ENCODE measurements at places on chromosomes 1 and 21.

GRCh38 chr21:45979651-45980050 is 1.9 kb upstream of the COL6A1 start:
- no peak for DNase-seq

- DNase-seq: no peak
Observed at GRCh38 chr1:1165485-1165884, 8.2 kb upstream of the TTLL10 start.

DNA sequence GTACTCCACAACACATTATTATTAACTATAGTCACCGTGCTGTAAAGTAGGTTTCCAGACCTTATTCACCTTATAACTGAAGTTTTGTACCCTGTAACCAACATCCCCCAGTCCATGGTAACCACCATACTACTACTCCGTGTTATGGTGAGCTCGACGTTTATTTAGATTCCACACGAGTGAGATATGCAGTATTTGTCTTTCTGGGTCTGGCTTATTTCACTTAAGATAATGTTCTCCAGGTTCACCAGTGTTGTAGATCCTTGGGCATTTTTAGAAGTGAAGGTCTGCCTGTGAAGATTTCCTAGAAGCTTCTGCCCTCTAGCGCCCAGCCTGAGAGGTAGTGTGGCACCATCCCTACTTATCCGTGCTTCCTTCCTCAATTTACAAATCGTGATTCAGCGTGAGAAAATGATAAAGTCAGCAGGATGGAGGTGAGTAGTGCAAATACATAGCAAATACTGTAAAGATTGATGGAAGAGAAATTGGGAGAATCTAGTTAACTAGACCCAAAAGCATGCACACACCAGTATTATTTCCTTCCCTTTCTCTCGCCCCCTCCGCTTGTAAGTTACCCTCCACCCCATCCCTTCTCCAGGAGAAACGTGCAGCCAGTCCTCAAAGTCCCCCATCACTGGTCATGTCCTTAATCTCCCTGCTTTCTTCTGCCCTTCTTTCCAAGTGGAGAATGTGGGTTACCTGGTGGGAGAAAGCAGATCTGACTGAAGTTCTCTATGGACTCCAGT is 36.0 kb upstream of the DISC1 start:
- peak; percentile 87 for DNase-seq

GRCh38 chr1:115255154-115255553 is 82.9 kb downstream of the NGF start:
- DNase-seq: peak; percentile 80

GRCh38 chr1:5951846-5952410 is 40.3 kb downstream of the NPHP4 start:
- DNase-seq: no peak

DNA sequence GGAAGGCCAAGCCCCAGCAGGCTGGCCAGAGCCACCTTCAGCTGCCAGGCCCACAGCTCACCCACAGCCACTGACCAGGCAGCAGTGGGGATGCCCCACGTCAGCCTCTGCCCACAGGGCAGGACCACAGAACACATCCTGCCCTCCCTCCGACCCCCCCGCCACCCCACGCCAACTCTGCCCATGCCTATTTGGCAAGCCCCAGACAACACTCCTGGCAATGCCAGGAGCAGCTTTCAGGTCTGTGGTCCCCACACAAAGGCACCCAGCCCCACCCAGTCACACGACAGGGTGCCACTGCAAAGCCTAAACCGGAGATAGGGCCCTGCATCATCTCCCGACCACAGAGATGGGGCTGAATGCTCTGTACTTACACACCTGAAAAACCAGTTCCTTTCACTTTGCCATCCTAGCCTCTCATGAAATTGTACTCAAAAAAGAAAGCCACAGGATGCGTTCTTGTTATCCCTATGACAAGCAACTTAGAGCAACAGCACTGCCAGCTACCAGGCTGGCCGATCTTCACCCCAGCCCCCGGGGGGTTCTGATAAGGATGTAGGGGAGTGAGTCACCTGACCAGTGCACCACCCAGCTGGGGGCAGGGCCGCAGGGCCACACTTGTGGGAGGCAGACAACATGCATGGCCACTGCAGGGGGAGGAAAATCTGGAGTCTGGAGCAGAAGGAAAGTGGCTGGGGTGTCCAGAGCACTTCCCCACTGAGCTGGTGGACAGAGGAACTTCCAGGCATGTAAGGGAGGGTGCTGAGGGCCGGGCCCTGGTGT is 36.2 kb downstream of the UBE2G2 start:
- DNase-seq: peak; percentile 34

- no peak for DNase-seq
Observed at GRCh38 chr1:6905331-6905730, 120.1 kb downstream of the CAMTA1 start.

- DNase-seq: no peak
Observed at GRCh38 chr1:12228979-12229378, 851 bp upstream of the VPS13D start.

DNA sequence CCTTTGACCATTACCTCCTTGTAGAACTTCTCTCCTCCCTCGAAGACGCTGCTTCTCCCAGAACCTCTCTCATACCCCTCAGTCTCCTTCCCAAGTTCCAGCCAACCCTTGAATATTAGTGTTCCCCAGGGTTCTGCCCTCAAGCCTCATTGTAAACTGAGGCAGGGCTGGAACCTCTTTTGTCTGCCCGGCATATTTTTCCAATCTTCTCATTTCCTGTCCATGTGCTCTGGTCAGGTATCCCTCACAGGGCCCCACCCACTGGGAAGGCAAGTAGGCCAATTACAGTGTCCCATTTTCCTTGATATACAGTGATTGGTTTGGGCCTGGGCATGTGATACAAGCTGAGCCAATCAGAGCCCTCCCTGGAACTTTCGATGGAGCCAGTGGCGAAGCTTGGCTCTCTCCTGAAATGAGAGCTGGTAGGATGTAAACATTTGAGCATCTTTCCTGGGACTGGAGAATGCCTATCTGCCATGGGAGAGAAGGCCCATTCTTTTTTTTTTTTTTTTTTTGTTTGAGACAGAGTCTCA is 57.1 kb upstream of the ID3 start:
- DNase-seq: no peak

DNA sequence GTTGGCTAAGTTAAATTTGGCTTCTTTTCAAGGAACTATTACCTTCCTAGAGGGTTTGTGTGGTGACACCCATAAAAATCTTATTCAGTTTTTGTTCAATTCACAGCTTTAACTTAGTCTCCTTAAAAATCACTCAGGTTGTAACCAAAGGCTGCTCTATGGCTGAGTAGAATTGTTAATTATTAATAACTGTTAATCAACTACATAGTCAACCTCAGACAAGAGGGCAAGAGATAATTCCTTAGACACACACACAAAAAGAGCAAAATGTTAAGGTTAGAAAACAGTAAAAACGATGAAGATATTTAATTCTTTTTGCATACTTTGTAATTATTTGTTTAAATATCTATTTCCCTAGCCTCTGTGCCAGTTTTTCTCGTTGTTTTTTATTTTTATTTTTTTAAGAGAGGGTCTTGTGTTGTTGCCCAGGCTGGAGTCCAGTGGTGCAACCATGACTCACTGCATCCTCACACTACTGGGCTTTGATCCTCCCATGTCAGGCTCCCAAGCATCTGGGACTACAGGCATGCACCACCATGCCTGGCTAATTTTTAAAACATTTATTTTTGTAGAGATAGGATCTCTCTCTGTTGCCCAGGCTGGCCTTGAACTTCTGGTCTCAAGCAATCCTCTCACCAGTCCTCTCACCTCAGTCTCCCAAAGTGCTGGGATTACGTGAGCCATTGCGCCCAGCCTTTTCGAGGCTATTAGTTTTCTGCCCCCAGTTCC is 215.2 kb downstream of the DISC1 start:
- peak; percentile 61 for DNase-seq

DNA sequence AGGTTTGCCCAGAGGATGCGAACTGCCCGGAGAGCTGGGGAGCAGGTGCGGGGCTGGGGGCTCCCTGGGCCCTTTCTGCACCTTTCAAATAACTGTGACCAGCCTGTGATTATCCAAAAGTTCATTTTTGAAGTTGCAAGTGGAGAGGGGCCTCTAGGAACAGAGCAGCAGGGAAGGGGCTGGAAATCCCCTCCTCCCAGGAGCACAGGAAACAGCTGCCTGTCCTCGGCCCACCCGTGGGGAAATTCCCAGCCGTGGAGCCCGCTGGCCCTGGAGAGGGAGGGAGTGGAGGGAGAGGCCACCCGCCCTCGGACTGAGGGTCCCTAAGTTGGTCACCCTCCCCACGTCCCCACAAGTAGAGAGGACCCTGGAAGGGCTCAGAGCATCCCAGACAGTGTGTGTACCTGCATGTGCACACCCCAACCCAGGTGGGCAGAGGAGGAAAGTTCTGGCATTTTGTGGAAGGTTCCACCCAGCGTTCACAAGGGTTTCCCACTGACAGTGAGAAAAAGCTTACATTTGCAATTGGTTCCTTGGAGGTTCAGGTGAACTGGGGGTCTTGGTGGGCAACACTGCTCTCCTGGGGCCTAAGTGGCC is 1.2 kb upstream of the TNFRSF4 start:
- DNase-seq: peak; percentile 22

DNA sequence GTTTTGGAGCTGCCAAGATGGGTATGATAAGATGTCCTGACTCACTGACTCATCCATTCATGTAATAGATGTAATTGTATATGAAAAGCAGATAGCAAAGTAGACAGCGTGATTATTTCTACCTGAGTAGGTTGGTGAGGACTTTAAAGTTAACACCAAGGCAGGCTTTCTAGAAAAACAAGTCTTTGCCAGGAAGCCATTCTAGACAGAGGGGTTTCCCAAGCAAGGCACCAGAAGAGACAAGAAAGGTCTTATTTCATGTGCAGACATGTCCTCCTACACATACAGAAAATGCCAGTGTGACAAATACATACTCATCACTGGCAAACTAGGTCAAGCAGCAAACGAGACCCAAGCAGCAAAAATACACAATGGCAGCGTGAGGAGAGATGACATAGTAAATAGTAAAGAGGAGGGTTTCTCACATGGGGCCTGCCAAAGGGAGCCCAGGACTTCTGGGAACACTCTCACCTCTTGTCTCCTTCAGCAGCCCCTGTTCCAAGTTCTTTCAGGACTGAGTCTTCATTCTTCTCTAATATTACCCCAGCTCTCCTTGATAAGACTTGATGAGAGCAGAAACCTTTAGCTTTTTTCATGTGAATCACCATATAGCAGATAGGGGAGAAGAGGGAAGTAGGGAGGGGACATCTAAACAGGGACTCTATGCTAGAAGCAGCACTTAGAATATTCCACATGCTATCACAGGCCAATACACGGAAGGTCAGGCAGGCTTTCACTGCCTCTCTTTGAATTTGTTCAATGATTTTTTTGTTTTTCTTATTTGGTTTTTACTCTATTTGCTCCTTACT is 114.6 kb upstream of the ATP1B1 start:
- no peak for DNase-seq

DNA sequence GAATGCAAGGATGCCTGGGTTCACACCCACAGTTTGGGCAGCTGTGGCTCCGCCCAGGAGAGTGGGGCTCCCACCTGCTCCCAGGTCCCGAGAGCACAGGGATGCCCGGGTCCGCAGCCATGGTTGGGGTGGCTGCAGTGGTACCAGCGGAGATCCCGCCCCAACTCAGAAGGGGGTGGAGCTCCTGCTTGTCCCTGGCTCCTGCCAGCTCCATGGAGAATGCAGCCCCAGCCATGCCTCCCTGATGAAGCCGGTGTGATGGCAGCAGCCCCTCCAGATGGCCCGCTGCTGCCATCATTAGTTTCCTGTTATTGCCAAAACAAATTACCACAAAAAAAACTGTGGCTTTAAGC is 113.1 kb upstream of the RUNX3 start:
- no peak for DNase-seq

DNA sequence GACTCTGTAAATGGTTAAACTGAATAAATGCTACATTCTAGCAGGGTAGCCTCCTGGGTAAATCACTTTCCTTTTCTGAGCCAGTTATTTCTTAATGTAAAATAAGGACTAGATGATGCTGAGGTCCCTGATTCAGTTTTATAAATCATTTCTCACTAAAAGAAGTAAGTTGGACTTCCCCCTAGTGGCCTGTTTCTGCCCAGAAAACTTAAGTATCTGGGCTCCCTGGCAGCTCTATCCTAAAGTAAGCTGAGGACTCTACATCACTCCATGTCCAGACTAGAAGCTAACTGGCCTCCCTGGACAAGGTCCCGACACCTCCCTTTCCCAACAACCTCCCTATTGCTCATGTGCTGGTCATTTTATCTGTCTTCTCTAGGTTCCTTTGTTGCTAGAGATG is 3.0 kb downstream of the GPN2 start:
- DNase-seq: peak; percentile 73

DNA sequence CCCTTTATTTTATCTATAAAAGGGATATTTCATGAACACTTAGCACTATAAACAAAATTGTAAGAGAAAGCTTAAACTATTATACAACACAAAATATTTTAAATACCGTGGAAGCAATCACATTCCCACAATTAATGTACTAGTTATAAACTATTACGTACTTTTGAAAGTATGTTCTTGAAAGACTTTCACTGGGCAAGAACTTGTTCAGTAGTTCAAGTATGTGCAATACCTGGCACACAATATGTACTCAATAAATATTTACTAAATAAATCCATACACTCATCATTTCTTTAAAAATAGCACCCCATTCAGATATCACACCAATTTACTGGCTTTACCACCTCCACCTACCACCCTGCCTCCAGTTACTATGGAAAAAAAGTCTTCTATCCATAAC is 12.6 kb upstream of the FMO2 start:
- no peak for DNase-seq

GRCh38 chr1:175630076-175630475 is 113.3 kb downstream of the TNR start:
- no peak for DNase-seq

GRCh38 chr1:106798991-106799390 is 257.5 kb upstream of the PRMT6 start:
- peak; percentile 20 for DNase-seq

DNA sequence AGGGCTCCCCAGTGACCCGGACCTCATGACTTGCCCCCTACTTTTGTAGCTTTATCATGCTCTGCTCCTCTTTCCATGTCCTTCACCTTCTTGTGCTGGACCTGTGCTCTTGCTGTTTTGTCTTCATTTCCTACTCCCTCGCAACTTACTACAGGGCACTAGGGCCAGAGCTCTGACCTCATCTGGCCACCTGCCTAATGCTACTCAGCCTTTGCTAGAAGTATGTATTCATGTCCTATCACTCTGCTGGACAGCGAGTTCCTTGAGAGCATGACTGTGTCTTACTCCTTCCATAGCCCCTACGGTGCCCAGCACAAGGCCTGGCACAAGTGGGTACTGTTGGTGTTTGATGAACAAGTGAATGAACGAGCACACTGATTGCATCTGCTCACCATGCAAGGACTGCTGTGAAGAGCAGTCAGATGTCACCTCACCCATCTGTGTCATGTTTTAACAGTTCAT is 1.9 kb downstream of the MTFR1L start:
- DNase-seq: peak; percentile 51

GRCh38 chr1:46003315-46003714 is 129.1 kb downstream of the PIK3R3 start:
- no peak for DNase-seq

- DNase-seq: no peak
Observed at GRCh38 chr1:78633209-78633608, 13.0 kb downstream of the IFI44L start.

DNA sequence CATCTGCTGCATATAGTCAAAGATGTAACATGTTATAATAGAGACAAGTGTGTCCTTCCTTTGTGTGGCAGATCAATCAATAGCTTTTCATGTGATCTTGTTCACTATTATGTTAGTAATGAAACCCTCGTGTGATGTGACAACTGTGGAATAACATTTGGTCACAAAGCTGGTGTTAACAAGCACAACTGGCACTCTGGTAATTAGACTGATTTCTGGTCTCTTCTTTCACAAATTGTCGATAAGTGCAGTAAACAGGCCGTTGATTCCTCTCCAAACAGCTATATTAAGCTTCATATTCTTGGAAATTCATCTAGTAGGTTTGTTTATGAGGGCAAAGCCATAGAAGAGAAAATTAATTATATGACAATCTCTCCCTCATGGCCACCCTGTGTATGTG is 616.7 kb upstream of the PTBP2 start:
- DNase-seq: no peak

Data from choroid plexus epithelial cell (primary cell).